ENCODE measurements at places on chromosomes 5 and 9.

GRCh38 chr5:140349244-140349643, 2.8 kb upstream of the HBEGF start:
- DNase-seq = no peak

DNA sequence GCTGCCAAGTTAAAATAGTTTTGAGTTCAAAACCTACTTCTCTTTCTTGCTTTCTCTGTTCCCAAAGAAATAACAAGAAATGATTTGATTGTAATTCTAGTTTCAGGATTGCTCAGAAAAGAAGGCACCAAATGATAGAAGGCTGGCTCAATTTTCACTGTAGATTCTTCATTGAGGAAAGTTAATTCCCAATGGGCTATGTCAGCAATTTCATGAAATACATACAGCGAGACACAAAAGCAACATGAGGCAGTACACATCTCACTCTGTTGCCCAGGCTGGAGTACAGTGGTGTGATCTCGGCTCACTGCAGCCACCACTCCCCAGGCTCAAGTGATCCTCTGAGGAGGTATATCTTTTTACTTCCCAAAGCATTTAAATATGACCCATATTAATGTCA, 1659.9 kb upstream of the C9orf72 start:
- no peak for DNase-seq

DNA sequence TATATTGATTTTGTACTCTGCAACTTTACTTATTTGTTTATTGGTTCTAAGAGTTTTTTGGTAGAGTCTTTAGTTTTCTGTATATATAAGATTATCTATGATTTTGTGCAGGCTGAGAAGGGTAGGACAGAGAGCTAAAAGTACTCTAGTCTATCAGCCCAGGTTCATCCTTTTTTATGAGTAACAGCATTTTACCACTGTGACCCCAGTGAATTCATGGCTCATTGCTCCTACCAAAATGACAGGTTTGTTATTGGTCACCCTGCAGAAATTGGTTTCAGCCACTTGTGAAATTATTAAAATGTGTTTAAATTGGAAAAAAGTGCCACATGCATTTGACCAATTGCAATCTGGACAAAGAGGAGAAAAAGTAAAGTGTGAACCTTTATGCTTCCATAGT, 421.4 kb upstream of the DAB2 start:
- DNase-seq = no peak

GRCh38 chr5:8905021-8905420, 640.9 kb downstream of the SEMA5A start:
- no peak for DNase-seq

GRCh38 chr9:20376731-20377375, 245.4 kb downstream of the MLLT3 start:
- no peak for DNase-seq

- peak; percentile 73 for DNase-seq
Measured at GRCh38 chr5:91361055-91361701, 21.9 kb downstream of the ARRDC3 start.

DNA sequence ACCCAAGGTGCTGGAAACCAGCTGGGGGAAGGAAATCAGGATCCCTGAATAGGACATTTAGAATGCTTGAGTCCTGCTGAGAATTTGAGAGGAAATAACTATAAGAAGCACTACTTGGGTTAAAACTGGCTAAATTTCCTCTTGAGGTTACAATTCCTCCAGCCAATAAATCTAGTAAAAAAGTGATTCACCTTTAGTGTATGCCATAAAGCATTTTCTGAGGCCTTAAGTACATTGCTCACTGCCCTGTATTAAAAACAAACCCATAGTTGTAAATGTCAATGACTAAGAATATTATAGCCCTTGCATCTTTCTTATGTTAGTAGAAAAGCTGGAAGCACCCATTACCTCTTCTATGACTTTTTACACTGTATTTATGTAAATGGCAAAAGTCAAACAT, 634.7 kb upstream of the ARRDC3 start:
- DNase-seq = peak; percentile 92

DNA sequence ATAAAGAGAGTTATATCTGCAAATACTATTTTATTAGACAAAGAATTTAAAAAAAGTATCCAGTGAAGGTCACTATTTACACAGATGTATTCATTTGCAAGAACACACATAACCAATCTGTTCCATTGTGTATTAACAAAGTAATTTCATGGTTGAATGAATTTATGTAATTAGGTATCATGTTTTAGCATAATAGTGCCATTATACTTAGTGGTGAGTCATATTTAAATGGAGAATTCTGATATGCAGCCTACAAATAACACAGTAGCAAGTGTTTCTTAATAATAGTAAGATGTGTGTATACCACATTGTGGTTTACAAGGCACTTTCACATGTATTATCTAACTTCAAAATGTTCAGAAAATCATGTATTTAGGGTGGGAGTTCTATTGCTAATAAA, 1028.5 kb upstream of the ACO1 start:
- DNase-seq = no peak

GRCh38 chr5:143156086-143156485, 247.4 kb downstream of the NR3C1 start:
- no peak for DNase-seq

GRCh38 chr5:35820735-35821134, 36.0 kb upstream of the IL7R start:
- no peak for DNase-seq

- no peak for DNase-seq
Measured at GRCh38 chr5:87114631-87115030, 153.1 kb upstream of the RASA1 start.

DNA sequence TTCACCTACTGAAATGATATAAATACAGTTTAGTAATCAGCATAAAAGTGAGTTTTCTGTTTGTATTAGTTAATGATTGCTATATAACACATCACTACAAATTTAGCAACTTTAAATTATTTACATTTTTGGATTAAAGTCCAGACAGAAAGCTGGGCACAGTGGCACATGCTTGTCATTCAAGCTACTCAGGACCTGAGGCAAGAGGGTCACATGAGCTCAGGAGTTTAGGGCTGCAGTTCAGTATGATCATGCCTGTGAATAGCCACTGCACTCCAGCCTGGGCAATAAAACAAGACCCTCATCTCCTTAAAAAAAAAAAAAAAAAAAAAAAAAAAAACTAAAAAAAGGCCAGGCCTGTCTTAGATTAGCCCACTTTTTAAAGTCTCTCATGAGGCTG, 273.6 kb upstream of the CTNND2 start:
- DNase-seq = no peak

GRCh38 chr5:8750100-8750499, 795.8 kb downstream of the SEMA5A start:
- DNase-seq = no peak

DNA sequence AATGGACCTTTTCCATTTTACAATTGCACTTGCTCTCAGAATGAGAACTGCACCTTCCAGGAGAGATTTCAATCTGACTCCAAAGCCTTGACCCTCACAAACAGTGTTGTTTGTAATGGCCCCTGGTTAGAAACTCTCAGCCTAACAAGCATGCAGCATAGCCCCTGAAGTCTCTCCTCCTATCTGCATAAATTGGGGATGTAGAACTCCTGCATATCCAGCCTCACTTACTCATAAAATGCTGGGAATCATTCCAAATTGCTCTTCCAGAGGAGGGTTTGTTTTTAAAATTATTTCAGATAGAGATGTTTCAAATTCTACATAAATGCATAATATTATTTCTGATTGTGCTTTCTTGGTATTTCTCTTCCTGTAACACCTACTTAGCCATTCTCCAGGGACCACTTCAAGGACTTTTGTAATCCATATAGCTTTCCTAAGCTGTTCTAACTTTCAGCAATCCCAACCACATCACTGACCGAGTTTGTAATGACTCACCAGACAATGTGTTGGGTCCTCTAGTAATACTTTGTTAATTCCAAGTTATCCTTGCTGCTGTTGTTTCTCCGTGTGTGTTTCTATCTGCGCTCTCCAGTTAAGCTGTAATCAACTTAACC, 143.8 kb upstream of the CCDC152 start:
- peak; percentile 22 for DNase-seq

GRCh38 chr9:5633243-5633642, 4.3 kb downstream of the RIC1 start:
- peak; percentile 47 for DNase-seq

- DNase-seq = no peak
Measured at GRCh38 chr5:135632798-135633197, 54.0 kb upstream of the CXCL14 start.

DNA sequence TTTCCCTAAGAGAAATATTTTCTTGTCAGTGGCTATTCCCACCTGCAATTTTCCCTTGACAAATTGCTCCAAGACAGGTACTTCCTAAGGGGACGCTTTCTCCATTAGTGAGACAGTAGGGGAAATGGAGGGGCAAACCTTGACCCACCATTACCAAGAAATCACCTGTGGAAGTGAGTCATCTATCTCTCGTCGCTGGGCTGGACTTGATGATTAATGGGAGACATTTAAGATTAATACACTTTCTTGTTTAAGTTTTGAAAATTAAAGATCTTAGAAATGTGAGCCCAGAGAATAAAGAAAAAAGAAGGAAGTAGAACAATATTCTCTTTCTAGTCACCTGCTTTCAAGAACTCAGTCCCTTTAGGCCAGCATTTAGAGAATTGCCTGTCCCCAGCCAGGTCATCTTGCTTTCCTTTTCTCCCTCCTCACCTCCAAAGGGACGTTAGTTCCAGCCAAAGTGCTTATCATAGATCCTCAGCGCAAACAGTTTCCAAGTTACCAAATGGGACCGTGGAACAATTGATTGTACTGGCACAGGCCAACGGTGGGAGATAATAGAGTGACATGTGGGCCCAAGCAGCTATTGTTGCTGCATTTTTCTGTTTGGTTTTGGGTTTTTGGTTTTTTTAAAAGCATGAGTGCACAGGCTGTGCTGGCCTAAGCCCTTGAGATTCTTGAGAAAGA, 284.4 kb downstream of the ENC1 start:
- no peak for DNase-seq

- peak; percentile 65 for DNase-seq
Measured at GRCh38 chr9:86546712-86547111, 192.5 kb upstream of the TUT7 start.

GRCh38 chr9:91856419-91856818, 93.6 kb downstream of the ROR2 start:
- DNase-seq = no peak

GRCh38 chr5:121987685-121988073, 25.9 kb downstream of the SRFBP1 start:
- no peak for DNase-seq

- DNase-seq = no peak
Measured at GRCh38 chr5:81590498-81591384, 160.2 kb downstream of the SSBP2 start.

- DNase-seq = no peak
Measured at GRCh38 chr5:136028782-136029742, at the start of gene TGFBI. Gene TGFBI (plus strand): TSS chr5:136028988. CDS start chr5:136029056, 68 bp downstream.

GRCh38 chr9:103203172-103203571, 208.0 kb downstream of the CYLC2 start:
- no peak for DNase-seq
